CD4-positive, CD25-positive, alpha-beta regulatory T cell (primary cell): ENCODE measurements at places on chromosomes 11 and 22.
A peak's percentile ranks its signal among the peaks of the same experiment; 100 is the strongest.

- DNase-seq, result no peak
Measured at GRCh38 chr11:46370253-46370652, 11.2 kb upstream of the MDK start.

- DNase-seq, result peak; percentile 55
Measured at GRCh38 chr11:66268952-66269905, 790 bp downstream of the RAB1B start.

- DNase-seq, result no peak
Measured at GRCh38 chr11:113192121-113192925, 122.1 kb upstream of the TTC12 start.

DNA sequence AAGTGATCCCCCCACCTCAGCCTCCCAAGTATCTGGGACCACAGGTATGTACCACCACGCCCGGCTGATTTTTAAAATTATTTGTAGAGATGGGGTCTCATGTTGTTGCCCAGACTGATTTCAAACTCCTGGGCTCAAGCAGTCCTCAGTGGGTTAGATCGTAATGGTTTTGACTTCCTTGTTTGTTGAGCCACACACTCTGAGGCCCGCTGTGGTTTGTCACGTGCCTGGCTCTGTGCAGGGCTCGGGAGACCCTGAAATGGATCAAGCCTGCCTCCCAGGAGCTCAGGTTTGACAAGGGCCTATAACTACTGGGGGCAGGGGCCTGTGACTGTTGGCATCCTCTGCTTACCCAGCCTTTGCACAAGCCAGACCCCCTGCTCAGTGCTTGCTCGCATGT is 68.1 kb downstream of the MPPED1 start:
- no peak for DNase-seq

DNA sequence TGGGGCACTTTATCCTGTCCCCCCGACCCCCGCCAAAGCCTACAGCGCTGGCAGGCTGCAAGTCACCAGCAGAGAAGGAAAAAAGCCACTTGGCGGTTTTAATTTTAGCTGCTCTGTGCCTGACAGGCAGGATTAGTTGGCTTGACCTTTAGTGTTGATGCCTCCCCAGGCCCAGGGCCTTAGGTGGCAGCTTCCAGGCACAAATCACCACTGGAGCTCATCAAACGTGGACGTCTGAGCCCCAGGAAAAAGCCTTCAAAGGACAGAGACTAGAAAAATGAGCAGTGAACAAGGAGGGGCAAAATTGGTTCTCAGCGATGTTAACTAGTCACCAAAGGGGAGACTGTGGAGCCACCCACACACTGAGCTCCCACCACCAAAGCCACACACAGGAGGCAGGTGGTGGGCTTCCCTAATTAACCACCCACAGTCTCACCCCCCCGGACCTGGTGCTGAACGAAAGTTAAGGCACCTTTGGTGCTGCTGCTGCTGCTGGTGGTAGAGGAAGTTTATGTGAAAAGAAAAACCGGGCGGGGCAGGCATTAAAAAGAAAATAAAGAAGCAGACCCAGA is 4.4 kb upstream of the PYGM start:
- DNase-seq, result peak; percentile 88
